GOT3 (cell line): ENCODE measurements at places on chromosomes 12 and 14.

- DNase-seq, result no peak
Observed at GRCh38 chr12:109725321-109726105, 11.9 kb downstream of the FAM222A start.

GRCh38 chr12:70581208-70581607 is 56.0 kb downstream of the PTPRB start:
- no peak for DNase-seq

DNA sequence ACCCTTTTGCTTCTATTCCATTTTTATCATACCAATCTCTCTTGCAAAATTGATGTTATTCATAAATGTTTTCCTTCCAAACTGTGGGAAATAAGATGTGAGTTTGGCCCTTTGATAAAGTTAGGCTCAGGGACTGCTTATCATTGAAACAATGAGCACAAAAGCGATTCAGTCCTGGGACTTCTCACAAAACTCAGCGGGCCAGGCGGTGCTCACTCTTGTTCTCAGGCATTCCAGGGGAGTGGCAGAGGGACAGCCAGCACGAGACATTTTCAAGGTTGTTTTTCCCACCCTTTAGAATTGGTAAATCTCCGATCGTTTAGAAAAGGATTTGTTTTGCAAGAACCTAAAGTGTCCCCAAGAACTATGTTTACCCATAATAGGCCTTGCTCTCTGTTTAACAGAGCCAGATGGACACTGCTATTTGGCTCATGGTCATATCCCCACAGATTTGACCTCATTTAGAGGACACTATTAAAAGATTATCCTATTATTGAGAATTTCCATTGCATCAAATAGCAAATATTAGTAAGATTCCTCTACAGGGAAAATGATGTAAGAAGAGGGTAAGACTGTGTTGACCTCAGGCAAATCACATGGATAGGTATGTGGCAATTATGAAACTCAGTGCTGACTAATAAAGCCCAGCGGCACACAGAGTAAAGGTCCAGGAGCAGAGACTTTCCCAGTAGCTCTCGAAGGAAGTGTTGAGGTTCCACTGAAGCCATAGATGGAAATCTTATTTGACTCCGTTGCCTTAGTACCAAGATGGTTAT is 102.7 kb upstream of the USP44 start:
- no peak for DNase-seq

GRCh38 chr12:108364879-108365278 is 25.8 kb upstream of the CMKLR1 start:
- DNase-seq, result no peak

- DNase-seq, result no peak
Observed at GRCh38 chr14:96349286-96350075, 13.7 kb downstream of the ATG2B start.

DNA sequence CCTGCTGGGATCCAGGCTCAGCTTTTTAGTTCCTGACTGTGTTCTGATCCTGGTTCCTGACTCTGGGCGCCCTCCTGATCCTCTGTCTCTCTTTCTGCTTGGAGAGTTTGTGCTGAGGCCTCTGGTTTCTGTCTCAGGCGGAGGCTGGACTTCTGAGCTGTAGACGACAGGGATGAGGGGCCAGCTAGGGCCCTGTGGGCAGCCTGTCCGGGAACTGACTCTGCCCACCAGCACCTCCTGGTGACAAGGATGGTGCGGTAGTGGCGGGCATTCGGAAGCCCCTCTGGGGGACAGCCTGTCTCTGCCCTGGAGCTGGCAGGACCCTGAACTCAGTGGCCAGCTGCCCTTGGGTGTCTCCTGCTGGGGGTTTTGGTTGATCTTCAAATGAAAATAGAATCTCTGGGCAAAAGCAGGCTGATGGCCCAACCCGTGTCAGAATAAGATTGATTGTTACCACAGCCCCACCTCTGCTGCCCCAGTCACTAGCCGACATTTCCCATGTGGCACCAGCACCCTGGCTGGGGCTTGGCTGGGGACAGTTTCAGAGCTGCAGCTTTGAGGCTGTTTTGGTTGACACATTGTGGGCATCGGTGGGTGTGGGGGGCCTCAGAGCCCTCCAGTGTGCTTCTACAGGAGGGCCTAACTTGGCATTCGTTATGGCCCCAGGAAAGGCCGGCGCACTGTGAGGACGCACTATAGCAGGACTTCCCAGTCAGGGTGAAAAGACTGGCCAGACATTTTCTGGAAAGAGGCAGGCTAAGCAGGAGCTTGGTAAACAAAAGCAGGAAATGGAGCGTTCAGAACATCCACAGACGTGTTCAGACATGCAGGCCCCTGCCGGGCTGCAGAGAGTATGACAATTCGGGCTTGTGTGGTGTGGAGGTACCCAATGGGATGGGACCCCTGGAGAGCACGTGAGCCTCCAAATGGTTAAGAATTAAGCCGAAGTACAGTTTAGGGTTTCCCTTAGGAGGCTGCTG is 16.2 kb downstream of the KRT80 start:
- no peak for DNase-seq

- DNase-seq, result no peak
Observed at GRCh38 chr12:98294051-98294805, 221.2 kb upstream of the TMPO start.

DNA sequence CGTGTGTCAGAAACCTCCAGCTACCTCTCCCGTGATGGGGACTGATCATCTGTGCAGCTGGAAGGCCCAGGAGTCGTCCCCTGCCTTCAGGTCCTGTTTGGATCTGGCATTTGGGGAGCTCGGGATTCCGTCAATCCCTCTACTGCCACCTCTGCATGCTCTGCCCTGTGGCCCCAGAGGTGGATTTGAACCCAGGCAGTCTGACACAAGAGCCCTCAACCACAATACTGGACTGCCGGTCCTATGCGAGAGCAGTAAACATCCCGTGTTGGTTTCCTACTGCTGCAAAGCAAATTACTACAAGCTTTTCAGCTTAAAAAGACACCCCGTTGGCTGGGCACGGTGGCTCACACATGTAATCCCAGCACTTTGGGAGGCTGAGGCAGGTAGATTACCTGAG is 121.9 kb upstream of the FKBP4 start:
- no peak for DNase-seq

GRCh38 chr12:79370021-79370420 is 320.7 kb downstream of the PAWR start:
- DNase-seq, result no peak

DNA sequence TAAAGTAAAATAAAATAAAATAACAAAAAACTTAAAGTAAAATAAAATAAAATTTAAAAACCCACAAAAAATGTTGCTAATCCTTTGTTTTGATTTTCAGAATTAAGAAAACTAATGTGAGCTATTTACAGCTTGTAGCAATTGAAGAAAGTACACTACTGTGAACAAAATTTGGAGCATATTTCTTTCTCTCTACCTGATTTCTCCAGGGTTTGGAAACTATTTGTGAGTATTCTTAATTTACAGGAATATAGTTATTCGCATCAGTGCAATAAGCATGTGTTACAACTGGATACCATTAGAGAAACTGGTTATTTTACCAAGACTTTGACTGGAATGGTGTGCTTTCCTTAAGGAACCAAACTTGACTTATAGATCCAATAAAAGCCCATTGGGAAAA is 86.1 kb upstream of the CNOT2 start:
- DNase-seq, result no peak

DNA sequence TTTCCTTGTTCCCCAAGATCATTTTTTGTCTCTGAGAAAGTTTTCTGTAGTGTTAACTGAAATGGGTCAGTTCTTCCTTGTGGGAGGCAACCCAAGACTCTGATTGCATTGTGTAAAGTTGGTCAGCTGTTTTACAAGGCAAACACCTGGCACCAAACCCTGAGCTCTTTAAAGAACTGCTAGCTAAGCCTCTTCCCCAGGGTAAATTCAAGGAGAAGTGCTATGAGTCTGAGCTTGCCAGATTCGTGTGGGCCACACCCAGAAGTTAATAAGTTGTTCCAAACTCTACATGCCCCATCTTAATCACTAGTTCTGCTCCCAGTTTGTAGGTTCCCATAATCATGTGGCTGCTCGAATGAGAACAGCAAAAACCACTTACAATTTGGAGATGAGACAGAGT is 214.5 kb downstream of the BTG1 start:
- no peak for DNase-seq

DNA sequence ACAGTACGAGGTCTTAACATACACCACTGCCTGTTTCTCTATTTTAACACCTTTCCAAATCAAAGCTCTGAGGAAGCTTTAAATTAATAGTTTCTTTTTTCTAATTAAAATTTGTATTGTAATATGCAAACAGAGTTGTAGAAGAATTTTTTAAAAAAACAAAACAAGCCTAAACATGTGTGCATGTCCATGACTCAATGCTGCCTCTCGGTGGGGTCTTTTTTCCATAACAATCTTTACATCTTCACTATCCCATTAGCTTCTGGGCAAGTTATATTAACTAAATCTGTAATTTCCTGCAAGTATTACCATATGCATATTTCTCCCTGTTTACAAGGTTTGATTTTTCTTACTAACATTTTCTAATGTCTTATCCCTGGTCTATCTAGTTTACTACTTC is 143.9 kb upstream of the NAV3 start:
- DNase-seq, result no peak

- DNase-seq, result no peak
Observed at GRCh38 chr12:54173066-54173726, 15.6 kb downstream of the SMUG1 start.

DNA sequence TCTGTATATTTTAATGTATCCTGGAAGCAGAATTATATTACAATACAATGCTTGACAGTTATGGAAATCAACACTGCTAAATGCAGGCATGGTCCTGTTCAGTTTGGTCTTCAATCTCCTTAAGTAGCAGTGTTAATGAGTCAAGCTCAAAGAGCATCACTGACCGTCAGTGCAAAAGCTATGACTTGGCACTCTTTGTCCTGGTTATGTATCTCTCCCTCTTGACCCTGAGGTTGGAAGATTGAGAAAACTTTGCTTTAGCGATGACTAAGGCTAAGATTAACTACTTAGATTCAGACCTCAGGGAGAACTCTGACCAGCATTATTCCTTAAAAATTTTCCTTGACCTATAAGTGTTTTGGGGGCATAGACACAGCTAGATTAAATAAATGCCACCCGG is 10.9 kb downstream of the CLEC7A start:
- DNase-seq, result no peak

DNA sequence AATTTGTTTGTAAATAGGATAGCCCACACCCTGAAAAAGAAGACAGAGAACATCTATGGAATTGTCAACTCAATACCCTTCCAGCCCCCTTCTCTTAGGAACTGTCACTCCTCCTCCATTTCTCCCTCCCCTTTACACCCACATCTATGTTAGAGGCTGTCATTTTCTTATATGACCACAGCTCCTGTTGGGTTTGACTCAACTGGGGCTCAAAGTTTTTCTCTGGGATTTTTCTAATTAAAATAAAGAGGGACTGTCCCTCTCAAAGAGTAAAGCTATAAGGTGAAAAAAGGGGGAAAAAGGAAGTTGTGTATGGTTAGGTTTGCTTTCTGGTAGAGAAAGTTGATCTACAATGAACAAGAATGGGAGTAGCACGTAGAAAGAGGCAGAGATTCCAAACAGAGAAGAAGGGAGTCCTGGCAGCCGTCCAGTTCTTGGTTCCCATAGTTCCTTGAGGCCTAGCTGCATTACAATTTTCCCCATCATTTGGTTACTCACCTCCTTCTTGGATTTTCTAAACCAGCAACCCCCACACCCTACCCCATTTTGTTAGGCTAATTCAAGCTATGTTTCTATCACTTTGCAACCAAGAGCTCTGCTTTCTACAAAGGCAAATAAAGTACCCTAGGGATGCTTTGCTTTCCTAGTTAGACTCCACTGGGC is 44.3 kb upstream of the STK38L start:
- no peak for DNase-seq

- DNase-seq, result no peak
Observed at GRCh38 chr12:71947645-71948105, 9.0 kb downstream of the TPH2 start.

DNA sequence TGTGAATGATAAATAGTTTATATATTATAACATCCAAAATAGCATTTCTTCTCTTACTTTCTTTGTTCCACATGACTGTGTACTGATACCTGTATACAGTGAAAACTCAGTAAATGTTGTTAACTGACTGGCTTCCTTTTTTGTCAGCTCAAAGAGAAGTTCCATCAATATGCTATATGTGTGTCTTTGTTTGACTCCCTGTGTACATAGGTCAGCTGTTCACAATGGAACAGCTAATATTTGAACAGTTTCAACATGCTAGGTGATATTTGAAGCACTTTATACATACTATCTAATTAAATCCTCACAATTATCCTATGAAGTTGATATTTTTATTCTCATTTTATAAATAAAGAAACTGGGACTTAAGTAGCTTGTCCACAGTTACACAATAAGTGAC is 15.3 kb upstream of the KICS2 start:
- no peak for DNase-seq

DNA sequence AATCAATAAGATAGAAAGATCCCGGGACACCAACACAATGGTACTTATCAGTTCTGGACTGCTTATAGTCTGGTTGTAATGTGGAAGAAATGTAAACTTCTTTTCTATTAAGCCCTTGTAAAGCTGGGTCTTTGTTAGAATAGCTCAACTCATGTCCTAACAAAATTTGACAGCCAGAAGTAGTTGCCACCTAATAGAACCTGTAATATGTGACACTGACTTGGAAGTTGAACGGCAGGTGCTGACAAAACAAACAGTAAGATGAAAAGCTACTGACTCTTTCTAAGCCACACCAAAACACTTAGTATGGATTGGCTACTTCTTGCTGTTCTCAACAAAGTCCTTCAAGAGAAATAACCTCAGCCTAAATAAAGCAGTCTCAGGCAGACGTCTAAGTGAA is 56.6 kb downstream of the KIF21A start:
- DNase-seq, result no peak

DNA sequence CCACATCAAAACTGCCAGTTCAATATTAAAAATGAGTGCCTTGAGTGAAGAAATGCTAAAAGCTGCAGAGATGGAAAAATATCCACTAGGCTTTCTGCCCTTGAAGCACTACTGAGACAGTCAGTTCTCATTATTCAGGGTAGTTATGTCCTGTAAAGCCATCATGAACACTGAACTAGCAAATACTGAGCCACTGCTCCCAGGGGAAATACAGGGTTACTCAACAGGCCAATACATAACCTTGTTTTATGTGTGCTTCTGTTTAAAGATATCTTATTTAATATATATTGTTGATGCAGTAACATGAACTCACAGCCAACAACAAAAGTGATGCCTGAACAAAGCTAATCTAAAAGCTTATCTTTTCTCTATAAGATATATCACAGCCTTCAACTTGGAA is 3.3 kb downstream of the RAD52 start:
- no peak for DNase-seq

GRCh38 chr12:49683599-49684309 is 23.5 kb downstream of the FMNL3 start:
- DNase-seq, result no peak

- no peak for DNase-seq
Observed at GRCh38 chr12:103530307-103531066, 34.7 kb upstream of the C12orf42 start.

GRCh38 chr12:106119301-106119700 is 19.5 kb downstream of the NUAK1 start:
- no peak for DNase-seq
